H7 (cell line): ENCODE measurements at places on chromosomes 13 and 19. TPM values are rescaled to one million over a fixed set of nuclear protein-coding genes. Genes with fewer than 3 reads are reported as not detected.

DNA sequence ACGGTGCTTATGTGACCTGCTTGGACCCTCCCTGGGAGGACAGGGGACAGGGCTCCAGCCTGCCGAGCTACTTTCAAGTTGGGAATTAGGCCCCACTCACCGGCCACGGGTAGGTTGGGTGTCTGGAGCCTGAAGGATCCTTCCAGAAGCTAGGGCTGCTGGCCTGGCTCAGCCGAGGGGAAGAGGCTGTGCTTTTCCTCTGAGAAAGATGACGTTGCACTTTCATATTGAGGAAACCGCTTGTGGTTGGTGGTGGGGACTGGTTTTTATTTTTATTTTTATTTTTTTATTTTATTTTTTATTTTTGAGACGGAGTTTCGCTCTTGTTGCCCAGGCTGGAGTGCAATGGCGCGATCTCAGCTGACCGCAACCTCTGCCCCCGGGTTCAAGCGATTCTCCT lies at the start of gene TMEM150B:
TSS of gene TMEM150B (minus strand) at position 170 of the 400 bp plus-strand sequence. CDS start 4,305 bp downstream, outside the sequence.
- no peak for DNase-seq

The RFPL4A gene
- total RNA-seq = not detected in 2 replicates

DNA sequence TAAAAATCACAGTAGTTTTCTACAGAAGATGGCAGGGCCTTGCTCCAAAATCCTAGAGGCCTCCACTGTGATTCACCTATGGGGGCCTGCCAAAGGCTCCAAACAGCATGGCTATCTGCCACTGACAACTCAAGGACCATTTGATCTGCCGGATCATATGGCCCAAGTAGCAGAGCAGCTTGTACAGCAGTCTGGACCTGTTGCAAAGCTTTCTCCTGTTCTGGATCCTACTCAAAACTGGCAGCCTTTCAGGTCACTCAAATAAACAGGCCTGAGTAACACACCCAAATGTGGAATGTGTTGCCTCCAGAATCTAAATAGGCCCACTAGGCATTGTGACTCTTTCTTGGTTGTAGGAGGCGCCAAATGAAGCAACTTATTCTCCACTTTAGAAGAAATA lies 1049.3 kb downstream of the PCDH9 start:
- no peak for DNase-seq

The SBSN gene
- not detected in 2 replicates for total RNA-seq

DNA sequence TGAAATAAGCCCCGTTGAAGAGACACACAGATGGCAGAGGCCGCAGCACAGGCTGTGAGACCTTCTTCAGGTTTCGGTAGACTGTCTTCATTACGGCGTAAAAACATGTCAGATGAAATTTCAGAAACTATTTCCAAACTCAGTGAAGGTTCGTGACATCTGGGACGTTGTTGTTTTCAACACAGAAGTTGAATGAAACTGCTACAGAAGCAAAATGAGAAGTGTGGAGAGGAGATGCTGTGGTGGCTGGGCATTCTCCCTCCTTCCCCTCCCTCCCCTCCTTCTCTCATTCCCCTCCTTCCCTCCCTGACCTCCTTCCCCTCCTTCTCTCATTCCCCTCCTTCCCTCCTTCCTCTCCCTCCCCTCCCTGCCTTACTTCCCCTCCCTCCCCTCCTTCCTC lies 113.6 kb downstream of the ATP11A start:
- no peak for DNase-seq

The TNFSF13B gene
- total RNA-seq = 0.33 and 1.9 TPM in 2 replicates

- DNase-seq = no peak
These were observed 598.6 kb downstream of the EFNB2 start for GRCh38 chr13:105936816-105937215.

The ZSWIM9 gene
- total RNA-seq = 1.7 and 3.0 TPM in 2 replicates

DNA sequence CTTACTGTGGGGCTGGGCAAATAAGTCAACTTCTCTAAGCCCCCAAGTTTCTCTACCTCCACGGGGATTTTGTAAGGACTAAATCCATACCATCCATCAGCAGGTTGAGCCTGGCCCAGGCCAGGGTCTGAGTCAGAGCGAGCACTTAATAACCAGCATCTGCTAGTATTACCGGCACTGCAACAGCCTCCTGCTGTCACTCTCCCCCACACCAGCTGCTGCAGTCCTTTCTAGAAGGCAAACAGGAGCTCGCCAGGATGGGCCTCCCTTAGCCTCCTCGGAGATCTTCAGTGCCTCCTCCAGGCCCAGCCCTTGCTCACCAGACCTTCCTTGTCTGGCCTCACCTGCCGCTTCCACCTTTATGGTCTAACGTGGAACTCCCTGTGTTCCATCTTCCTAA lies 3.2 kb downstream of the NAPA start:
- DNase-seq = no peak

DNA sequence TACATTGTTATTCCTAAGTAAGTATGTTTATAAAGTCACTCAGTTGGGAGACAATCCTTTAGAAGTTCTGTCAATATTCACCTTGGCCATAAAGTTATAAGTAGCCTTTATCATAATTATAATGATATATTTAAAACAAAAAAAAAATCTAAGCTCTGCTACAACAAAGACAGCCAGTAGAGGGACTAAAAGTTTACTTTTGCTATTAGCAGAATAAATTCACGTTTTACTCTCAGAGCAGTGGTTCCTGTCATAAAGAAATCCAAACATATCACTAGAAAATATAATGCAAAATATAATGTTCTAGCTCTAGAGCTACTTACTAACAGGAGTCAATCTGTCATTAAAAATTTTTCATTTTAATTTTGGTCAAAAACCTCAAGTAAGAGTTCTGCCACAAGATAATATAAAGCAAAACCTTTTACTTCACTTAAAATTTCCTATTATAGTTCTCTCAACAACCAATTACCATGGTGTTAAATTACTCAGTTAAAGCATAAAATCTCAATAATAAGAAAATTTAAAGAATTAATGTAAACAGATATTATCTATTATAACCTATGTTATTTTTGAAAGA lies 17.7 kb downstream of the INTS6 start:
- no peak for DNase-seq

DNA sequence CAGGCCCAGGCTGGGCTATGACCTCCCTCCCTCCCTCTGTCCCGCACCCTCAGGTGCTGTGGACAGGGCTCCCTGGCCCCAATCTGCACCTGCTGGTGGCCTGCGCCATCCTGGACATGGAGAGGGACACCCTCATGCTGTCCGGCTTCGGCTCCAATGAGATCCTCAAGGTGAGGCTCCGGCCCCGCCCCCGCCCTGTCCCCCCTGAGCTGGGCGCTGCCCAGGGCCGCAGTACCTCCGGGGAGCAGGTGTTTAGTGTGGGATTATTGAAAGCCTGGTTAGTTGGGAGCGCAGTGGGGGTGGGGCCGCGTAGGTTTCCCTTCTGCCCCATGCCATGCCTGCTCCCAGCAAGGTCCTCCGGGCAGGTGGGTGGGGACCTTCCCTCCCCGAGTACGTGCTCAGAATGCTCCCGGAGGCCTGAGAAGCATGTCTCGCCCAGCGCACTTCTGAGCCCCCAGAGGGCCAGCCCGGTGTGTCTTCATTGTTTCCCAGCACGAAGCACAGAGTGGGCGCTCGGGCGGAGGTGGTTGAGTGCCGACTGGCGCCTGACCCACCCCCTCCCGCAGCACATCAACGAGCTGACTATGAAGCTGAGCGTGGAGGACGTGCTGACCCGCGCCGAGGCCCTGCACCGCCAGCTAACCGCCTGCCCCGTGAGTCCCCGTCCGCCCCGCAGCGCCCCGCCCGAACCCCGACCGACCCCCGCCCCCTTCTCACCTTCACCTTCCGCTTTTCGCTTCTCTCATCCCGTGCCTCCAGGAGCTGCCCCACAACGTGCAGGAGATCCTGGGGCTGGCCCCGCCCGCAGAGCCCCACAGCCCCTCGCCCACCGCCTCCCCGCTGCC lies 8.8 kb downstream of the IL4I1 start:
- no peak for DNase-seq

The KL gene
- total RNA-seq = not detected in 2 replicates

DNA sequence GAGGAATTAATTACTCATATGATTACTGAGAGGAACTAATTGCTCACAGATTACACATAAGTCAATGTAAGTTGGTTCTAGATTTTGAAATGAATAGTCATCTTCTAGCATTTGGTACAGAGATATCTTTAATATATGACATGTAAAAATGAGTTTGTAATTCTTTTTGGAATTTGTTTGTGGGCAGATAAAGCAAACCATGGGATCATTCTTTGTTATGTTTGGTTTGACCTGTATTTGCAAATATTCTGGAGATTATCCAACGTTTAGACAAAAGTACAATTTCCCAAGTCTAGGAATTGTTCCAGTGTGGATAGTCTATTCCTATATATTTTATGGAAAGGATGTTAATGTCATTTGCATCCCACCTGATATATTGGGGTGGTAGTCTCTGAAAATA lies 309.6 kb upstream of the EDNRB start:
- DNase-seq = no peak

- no peak for DNase-seq
These were observed 6.5 kb downstream of the PIAS4 start for GRCh38 chr19:4013886-4014540.

The PGLYRP2 gene
- not detected in 2 replicates for total RNA-seq

The CGB8 gene
- total RNA-seq = not detected in 2 replicates

The HPN gene
- total RNA-seq = 6.1 and 13.9 TPM in 2 replicates

DNA sequence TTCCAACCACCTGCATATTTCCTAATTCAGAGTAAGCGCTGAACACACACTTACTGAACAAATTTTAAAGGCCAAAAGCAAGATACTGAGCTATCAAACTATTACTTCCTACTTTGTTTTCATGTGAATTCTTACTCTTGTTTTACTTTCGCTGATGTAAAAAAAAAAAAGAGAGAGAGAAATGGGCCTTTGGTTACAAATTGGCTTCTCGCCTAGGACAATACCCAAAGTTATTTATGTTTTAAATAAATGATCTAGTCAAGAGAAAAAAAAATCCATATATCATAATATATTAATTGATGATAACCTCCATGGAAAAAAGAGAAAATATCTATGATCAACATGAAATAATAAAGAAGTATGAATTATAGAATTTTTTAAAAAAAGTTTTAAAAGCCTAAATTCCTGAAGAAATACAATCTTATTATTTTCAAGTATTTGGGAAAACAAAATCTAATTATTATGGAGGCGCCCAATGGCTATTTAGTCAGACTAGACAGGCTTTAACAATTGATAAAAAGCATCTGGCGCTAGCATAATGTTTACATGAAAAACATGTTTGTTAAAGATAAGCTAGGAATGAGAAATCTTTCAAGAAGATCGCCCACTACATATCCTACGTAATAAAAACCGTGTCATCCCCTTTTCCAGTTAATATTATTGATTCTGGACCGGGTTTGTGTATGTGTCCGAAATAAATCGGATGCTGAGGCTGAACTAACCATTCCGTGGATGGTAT lies 9.0 kb downstream of the COL4A1 start:
- DNase-seq = no peak

DNA sequence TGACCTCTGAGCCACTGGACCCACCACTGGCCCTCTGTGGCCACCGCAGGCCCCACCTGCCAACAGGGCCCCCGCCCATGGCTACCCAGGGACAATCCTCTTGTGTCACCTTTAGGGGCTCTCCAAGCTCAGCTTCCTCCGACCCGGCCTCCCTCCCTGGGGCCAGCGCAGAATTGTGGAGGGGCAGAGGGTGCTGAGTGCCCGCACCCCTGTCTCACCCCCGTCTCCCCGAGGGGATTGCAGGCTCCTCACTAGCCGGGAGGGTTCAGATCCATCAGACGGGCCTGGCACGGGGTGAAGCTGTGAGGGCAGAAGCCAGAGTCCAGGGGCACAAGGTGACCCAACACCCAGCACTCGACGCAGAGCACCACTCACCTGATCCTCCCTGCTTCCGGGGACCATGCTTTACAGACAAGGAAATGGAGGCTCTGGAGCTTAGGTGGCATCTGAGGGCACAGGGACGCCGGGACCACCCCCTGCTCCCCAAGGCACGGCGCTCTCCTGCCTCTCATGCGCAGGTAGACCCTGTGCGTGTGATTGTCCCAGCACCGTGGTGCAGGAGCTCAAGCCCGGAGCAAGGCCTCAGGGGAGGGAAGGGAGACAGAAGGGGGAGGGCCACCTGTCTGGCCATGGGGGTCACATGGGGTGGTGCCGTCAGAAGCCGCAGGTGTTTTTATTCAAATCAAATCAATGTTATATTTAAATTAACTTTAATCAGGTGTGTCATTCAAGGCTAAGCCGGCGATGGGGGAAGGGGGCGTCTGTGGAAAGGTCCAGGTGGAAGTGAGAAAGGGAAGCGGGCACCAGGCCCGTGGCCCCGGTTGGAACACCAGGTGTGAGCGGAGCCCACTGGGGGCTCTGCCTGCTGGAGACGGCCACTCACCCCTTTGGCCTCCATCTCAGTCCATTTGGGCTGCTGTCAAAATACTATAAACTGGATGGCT lies 21.6 kb upstream of the SPACA7 start:
- no peak for DNase-seq

DNA sequence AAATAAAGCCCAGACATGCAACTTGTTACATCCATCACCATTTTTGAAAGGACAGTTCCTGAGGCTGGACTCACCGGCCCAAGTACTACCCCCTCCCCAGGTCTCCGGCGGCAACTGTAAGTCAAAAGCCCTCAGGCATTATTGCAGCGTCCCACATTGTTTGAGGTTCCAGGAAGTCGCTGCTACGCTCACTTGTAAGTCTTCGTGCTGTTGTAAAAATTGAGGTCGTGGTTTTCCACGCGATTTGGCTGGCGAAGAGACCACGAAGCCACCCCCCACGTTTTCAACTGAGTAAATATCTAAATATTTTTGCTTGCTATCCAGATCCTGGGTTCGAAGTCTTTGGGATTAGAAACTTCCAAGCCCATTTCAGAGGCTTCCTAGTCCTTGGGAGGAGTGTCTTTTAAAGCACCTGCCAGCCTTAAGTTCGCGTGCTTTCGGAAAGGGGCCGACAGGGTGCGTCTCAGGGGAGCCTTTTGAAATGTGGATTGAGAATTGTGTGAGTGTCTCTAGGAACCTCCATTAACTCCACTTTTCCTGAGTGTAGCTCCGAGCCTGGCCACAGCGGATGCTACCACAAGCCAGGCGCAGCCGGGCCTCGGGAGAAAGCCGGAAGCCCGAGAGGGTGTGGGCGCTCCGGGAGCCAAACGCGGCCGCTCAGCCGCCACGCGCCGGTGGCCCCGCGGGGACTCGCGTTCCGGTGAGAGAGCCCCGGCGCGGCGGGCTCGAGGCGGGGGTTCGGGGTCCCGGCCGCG lies 434 bp upstream of the FNDC3A start:
- DNase-seq = peak; percentile 42

GRCh38 chr13:77674852-77675251 lies 22.6 kb upstream of the SLAIN1 start:
- no peak for DNase-seq

The LGALS14 gene
- not detected in 2 replicates for total RNA-seq

The ZNF497 gene
- 3.0 and 3.2 TPM in 2 replicates for total RNA-seq

The ZNF665 gene
- total RNA-seq = 3.9 and 4.0 TPM in 2 replicates

The PSG2 gene
- not detected in 2 replicates for total RNA-seq

The PHLDB3 gene
- total RNA-seq = 3.5 and 7.9 TPM in 2 replicates

GRCh38 chr13:80477661-80478443 lies 136.9 kb upstream of the SPRY2 start:
- DNase-seq = no peak

- DNase-seq = no peak
These were observed 65.0 kb upstream of the GTF2F2 start for GRCh38 chr13:45055198-45055901.

DNA sequence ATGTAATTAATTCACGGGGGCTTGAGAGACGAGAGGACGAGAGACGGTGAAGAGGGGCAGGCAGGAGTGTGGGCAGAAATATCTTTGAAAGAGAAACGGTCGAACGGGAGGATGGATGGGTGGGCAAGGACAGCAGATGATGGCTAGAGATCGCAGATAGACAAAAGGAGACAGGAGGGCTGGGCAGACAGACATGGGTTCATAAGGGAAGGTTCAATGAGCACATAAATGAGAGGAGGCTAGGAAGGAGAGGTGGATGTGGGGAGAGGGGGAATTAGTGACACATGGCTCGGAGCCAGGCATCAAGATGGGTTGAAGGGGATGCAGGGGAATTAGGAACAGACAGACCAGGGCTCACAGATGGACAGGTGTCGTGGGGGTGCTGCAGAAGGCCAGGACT lies 1.1 kb downstream of the SYT3 start:
- DNase-seq = no peak
